ENCODE measurements at places on chromosomes 7 and 10. TPM values are rescaled to one million over a fixed set of nuclear protein-coding genes. Genes with fewer than 3 reads are reported as not detected.

CHAT gene
- total RNA-seq, result 0.41 TPM

FAM131B gene
- 6.8 TPM for total RNA-seq

GRCh38 chr7:120741371-120742042 lies 116.4 kb downstream of the TSPAN12 start:
- DNase-seq, result no peak
- H3K36me3 ChIP-seq, result no peaks in the 10 kb centered on the region
- H3K27me3 ChIP-seq, result no peaks in the 10 kb centered on the region

- no peak overlapping the region for H3K27ac ChIP-seq
- H3K36me3 ChIP-seq, result no peaks in the 10 kb centered on the region
- H3K4me1 ChIP-seq, result peaks cover 10% of the 10 kb centered on the region
- H3K27me3 ChIP-seq, result peaks cover 3% of the 10 kb centered on the region
- no peak overlapping the region for H3K4me3 ChIP-seq
Observed at GRCh38 chr7:155343661-155344121, 46.0 kb downstream of the INSIG1 start.

DNA sequence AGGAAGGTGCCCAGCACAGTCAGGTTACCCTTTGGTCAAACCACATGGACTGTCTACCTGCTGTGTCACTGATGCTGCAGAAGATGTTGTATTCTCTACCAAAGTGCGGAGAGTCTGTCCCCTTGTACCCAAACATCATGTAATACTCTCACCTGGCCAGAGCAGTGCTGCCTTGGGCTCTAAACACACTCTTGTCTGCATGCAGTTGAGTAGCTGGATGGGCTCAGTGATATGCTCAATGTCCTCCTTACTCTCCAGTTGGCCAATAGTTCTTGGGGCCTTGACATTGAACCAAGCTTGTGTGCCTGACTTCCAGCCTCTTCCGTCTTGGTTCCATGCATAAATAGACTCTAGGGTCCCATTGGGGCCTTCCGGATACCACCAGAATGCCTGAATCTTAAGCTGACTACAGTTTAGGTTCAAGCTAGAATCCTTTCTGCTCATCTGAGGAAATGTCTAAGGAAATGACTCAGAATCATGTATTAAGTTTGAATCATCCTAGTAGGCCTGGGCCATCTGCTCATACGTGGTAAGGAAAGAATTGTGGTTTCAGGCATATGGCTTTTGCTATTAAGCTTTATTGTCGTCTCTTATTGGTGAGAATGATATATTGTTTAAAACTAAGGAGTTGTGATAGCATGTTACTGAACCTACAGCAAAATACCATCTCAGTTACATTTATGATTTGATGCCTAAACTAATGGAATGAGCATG lies 118.0 kb downstream of the OTUD1 start:
- H3K36me3 ChIP-seq, result no peaks in the 10 kb centered on the region
- no peaks in the 10 kb centered on the region for H3K27me3 ChIP-seq
- H3K4me3 ChIP-seq, result no peak overlapping the region
- no peak for DNase-seq
- peak overlapping the region; percentile 49 for H3K27ac ChIP-seq
- no peaks in the 10 kb centered on the region for H3K4me1 ChIP-seq

DNA sequence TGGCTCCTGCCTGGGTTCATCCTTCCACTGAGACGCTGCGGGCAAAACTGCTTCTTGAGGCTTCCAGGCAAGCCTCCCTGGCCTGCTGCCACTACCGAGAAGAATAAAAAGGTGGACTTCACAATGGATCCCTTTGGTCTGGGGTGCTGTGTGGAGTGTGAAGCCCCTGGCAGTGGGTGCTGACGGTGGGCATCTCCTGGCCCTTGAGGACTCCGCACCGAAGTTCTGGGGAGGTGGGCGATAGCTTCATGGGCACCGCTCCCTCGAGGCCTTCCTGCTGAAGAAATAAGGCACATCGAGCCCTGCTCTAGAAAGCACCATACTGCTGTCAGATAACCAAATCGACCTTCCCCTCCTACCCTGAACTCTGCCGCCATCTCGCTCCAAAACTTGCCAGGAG lies 106.6 kb upstream of the CTBP2 start:
- H3K36me3 ChIP-seq, result no peaks in the 10 kb centered on the region
- no peak overlapping the region for H3K4me3 ChIP-seq
- no peaks in the 10 kb centered on the region for H3K4me1 ChIP-seq

GRCh38 chr7:26309089-26309488 lies 17.4 kb downstream of the SNX10 start:
- H3K36me3 ChIP-seq, result no peaks in the 10 kb centered on the region
- H3K4me3 ChIP-seq, result no peak overlapping the region
- no peaks in the 10 kb centered on the region for H3K4me1 ChIP-seq
- no peaks in the 10 kb centered on the region for H3K27me3 ChIP-seq
- H3K27ac ChIP-seq, result no peak overlapping the region
- DNase-seq, result no peak

DNA sequence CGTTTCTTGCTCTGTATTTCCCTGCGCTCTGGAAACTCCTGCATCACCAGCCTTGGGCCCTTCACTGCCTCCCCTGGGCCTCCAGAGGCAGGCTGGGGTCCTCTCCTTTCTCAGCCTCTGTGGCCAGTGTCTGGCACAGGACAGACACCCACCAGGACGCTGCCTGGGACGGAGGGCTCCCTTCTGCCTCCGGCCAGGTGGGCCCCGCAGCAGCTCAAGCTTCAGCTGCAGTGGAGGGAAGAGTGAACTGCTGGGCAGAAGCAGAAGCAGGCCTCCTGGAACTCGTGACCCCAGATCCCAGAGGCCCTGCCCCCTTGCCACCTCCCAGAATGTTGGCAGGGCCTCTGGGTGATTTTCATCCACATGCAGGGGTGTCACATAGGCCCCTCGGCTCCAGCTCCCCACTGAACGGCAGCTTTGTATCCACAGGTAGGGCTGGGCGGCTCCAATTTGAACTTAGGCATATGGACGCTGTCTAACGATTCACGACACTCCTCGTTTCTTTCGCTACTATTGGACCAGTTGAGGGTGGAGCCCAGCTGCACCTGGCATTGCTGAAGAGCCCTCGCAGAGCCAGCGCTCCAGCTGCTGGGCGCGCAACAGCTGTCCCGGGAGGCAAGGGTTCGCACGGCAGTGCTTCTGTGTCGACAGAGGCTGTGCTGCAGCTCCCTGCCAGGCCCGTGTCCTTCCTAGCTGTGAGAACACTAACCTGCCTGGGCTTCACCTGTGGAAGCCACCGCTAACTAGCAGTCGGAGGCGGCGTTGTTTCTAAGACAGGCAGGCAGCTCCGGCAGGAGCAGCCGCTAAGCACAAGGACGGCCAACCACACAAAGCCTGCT lies 18.4 kb upstream of the GPR146 start:
- H3K4me1 ChIP-seq, result peaks cover 31% of the 10 kb centered on the region
- H3K4me3 ChIP-seq, result no peak overlapping the region

DNA sequence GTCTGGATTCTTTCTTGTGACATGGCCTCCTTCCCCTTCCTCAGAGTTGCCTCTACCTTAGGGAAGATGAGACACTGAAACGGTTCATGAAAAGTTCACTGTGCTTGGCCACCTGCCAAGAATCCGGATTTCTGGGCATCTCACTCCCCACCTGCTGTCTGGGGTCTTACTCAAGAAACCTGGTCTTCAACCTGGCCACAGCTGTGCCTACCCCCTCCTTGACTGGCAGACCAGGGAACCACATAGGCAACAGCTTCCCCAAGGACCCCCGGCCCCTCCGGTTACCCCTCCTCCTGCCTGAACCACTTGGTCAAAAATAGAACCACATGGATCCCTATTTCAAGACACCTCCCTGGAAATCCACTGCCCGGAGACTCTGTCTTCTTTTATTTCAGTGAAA lies 58.7 kb upstream of the NANOS1 start:
- H3K27me3 ChIP-seq, result no peaks in the 10 kb centered on the region
- no peak overlapping the region for H3K27ac ChIP-seq
- no peaks in the 10 kb centered on the region for H3K36me3 ChIP-seq

DNA sequence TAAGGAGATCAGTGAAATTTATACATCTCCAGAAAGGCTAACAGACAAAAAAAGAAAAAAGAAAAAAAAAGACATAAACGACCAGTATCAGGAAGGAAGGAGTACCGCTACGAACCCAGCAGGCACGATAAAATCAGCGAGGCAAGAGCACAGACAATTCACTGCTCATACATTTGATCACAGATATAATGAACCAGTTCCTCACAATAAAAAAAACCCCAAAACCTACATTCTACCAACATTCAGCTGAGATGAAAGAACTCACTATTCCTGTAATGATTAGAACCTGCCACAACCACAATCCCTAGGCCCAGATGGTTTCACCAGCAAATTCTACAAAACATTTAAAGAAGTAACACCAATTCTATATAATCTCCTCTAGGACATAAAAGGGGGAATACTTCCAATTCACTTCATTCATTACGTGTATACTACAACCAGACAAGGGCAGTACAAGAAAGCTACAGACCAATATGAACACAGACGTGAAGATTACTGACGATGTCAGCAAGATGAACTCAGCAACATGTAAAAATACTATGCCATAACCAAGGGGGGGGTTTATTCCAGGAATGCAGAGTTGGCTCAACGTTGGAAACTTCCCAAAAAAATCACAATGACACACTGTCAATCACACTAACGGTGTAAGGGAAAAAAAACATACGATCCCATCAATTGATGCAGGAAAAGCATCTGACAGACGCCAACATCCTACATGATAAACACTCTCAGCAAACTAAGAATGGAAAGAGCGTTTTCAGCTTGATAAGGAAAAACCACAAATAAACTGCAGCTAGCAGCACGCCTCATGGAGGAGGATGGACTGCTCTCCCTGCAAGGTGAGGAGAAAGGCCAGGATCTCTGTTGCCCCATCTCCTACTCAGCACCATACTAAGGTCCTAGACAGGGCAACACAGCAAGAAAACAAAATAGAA lies 256.2 kb downstream of the ELFN1 start:
- no peak for DNase-seq
- H3K27ac ChIP-seq, result no peak overlapping the region
- H3K27me3 ChIP-seq, result no peaks in the 10 kb centered on the region
- H3K4me1 ChIP-seq, result no peaks in the 10 kb centered on the region
- H3K36me3 ChIP-seq, result no peaks in the 10 kb centered on the region

GRCh38 chr10:50512743-50513416 lies 110.9 kb downstream of the SGMS1 start:
- H3K27me3 ChIP-seq, result no peaks in the 10 kb centered on the region
- H3K4me3 ChIP-seq, result no peak overlapping the region
- DNase-seq, result no peak
- no peaks in the 10 kb centered on the region for H3K4me1 ChIP-seq
- no peaks in the 10 kb centered on the region for H3K36me3 ChIP-seq

DNA sequence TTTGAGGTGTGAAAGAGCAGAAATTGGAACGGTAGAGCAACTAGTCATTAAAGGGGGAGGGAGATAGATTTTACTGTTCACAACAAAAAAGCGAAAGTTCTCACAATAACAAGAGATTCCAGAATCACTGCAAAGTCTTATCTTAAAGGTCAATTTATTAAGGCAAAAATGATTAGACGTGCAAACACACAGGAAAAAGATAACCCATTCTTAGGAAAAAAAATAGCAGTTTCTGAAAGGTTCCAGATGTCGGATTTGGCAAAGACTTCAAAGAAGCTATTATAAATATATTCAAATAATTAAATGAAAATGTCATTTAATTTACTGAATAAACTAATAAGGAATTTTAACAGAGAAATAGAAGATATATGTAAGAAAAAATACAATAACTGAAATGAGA lies 70.8 kb upstream of the GNAI1 start:
- H3K27me3 ChIP-seq, result no peaks in the 10 kb centered on the region
- no peak overlapping the region for H3K4me3 ChIP-seq
- DNase-seq, result no peak
- H3K36me3 ChIP-seq, result no peaks in the 10 kb centered on the region
- no peaks in the 10 kb centered on the region for H3K4me1 ChIP-seq

- H3K4me3 ChIP-seq, result no peak overlapping the region
- DNase-seq, result no peak
- H3K36me3 ChIP-seq, result no peaks in the 10 kb centered on the region
- H3K27ac ChIP-seq, result no peak overlapping the region
Observed at GRCh38 chr7:75660566-75661215, 78.0 kb downstream of the HIP1 start.

DNA sequence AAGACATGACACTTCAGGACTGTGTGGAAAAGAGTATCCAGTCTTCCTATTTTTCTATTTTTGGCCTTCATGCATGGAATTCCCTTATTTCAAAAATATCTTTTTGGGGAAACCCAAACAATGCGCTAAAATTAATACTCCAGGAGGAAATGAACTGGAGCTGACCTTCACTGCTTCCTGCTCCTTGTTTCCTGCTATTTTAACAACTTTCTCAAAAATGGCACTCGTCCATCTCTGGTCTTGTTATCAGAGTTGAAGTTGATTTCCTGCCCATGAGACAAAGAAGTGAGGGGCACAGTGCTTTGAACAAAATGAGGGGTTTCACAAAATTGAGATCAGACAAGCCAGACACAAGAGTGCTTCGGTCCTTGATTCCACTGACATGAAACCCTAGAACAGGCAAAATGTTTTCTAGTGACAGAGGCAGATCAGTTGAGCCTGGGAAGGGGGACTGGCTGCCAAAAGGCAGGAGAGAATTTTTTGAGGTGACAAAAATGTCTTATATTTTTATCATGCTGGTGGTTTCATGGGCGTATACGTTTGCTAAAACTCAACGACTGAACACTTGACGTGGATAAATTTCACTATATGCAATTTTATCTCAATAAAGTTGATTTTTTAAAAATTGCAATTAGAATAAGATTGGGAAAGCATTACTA lies 193.2 kb downstream of the CREB5 start:
- no peak for DNase-seq
- H3K4me3 ChIP-seq, result no peak overlapping the region
- H3K27me3 ChIP-seq, result no peaks in the 10 kb centered on the region
- no peak overlapping the region for H3K27ac ChIP-seq

DNA sequence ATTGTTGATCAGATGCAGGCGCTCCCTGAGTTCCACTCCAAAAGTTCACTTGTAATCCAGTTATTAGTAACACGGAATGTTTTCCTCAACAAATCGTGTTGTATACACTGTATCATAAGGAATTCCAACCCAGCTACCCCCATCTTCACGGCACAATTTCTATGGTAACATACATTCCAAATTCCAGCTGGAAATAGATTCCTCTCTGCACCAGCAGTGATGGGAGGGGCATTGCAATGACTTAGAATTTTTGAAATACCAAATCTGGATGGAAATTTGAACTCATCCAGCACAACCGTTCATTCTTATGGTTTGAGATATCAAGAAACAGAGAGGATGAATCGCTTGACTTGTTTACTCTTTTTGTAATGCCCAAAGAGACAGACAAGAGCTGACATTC lies 38.9 kb upstream of the RHEB start:
- H3K36me3 ChIP-seq, result peaks cover 23% of the 10 kb centered on the region
- no peaks in the 10 kb centered on the region for H3K27me3 ChIP-seq
- no peak for DNase-seq
- no peaks in the 10 kb centered on the region for H3K4me1 ChIP-seq

DNA sequence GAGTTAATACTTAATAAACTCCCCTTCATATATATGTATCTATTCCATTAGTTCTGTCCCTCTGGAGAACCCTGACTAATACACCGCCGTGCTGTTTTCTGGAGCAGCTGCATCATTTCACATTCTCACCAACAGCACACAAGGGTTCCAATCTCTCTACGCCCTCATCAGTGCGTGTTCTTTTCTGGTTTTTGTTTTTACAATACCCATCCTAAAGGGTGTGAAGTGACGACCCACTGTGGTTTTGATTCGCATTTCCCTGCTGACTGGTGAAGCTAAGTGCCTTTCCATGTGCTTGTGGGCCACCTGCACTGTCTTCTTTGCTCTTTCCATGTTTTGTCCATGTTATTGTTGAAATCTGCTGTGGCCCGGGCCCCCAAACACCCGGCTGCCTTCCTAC lies 11.0 kb upstream of the INSIG1 start:
- no peaks in the 10 kb centered on the region for H3K27me3 ChIP-seq
- DNase-seq, result no peak
- no peaks in the 10 kb centered on the region for H3K4me1 ChIP-seq
- H3K4me3 ChIP-seq, result no peak overlapping the region
- no peaks in the 10 kb centered on the region for H3K36me3 ChIP-seq

All from sigmoid colon (tissue), 7 donors.